Motor neuron (in vitro differentiated cells): ENCODE measurements at places on chromosomes 1 and 21. TPM values are rescaled to one million over a fixed set of nuclear protein-coding genes. Genes with fewer than 3 reads are reported as not detected.

MANEAL gene
- total RNA-seq: 37.2 and 39.2 TPM in 2 replicates

ARHGEF11 gene
- 26.3 and 35.4 TPM in 2 replicates for total RNA-seq

AMPD2 gene
- 46.5 and 54.1 TPM in 2 replicates for total RNA-seq

IRF6 gene
- 0.10 and 0.11 TPM in 2 replicates for total RNA-seq

CYP4B1 gene
- not detected in 2 replicates for total RNA-seq

EMC1 gene
- total RNA-seq: 75.6 and 75.9 TPM in 2 replicates

DCDC2B gene
- 1.1 TPM in 2 replicates for total RNA-seq

NBPF4 gene
- total RNA-seq: 0.64 and 0.79 TPM in 2 replicates

LENEP gene
- total RNA-seq: 0.97 TPM in 1 of 2 replicates, not detected in the other

CD5L gene
- total RNA-seq: not detected in 2 replicates

PRR9 gene
- not detected in 2 replicates for total RNA-seq

CGN gene
- total RNA-seq: 0.39 and 0.63 TPM in 2 replicates

ADAM30 gene
- not detected in 2 replicates for total RNA-seq

LAMTOR2 gene
- total RNA-seq: 150 and 166 TPM in 2 replicates

KIF26B gene
- total RNA-seq: 12.9 and 13.3 TPM in 2 replicates

RIPK4 gene
- 0.39 and 0.57 TPM in 2 replicates for total RNA-seq

PLA2G5 gene
- 0.11 and 0.19 TPM in 2 replicates for total RNA-seq

CATSPERE gene
- total RNA-seq: 2.8 and 2.9 TPM in 2 replicates

CRABP2 gene
- total RNA-seq: 306 and 310 TPM in 2 replicates

PCAT6 gene
- 8.3 and 8.9 TPM in 2 replicates for total RNA-seq

OR2M3 gene
- 0.09 and 0.16 TPM in 2 replicates for total RNA-seq

FCRL6 gene
- total RNA-seq: not detected in 2 replicates

LCE6A gene
- not detected in 2 replicates for total RNA-seq

MAGOH gene
- total RNA-seq: 72.2 and 78.0 TPM in 2 replicates

SPRR5 gene
- total RNA-seq: not detected in 2 replicates

ZNF678 gene
- 26.3 and 29.3 TPM in 2 replicates for total RNA-seq

MPL gene
- not detected in 2 replicates for total RNA-seq

KCNJ6 gene
- total RNA-seq: 0.11 and 0.14 TPM in 2 replicates
